ENCODE measurements at places on chromosomes 7 and 10.

GRCh38 chr7:112031689-112032088 lies 174.5 kb downstream of the DOCK4 start:
- no peak for DNase-seq

- no peak for DNase-seq
Observed at GRCh38 chr10:29860166-29860565, 199.2 kb downstream of the JCAD start.

DNA sequence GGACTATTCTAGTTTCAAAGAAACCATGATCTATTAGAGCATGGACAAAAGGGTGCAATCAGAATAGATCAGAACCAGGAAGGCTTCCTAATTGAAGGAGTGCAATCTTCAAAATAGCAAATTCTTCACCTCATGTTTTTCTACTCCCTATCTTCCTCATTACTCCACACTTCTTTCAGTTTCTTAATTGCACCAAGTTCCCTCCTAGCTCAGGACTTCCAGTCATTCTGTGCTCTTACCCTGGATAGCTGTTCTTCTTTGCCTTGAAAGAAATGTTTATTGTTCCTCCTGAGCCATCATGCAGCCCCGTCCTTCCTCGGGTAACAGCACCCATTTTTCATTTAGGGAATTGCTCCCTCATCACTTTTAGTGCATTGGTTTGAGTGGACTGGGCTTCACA lies 23.1 kb downstream of the TRPV5 start:
- DNase-seq: no peak

GRCh38 chr7:74398426-74398825 lies 55.3 kb upstream of the GTF2IRD1 start:
- DNase-seq: no peak

DNA sequence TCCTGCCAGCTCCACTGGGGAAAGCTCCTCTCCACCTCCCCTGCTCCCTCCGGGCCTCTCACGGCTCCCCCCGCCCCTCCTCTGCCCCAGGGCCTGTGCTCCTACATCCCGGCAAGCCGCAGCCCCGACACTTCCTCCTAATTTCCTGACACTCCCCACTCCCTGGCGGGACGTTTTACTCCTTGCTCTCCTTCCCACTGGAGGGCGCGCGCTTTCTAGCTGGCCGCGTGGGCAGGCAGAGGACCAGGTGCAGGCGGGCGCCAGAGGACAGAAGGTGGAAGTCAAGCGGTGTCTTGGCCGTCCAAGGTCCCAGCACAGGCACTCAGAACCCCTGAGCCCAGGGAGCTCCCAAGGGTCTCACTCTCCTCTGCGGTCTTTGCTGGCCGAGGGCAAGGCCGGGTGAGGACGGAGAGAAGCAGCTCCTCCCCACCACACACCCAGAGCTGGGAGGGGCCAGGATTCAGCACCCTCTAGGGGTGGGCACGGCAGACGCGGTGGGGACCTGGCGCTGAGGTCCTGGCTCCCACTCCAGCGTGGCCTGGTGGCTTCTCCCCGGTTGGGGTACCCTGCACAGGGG lies 19.1 kb downstream of the ADAM8 start:
- no peak for DNase-seq

DNA sequence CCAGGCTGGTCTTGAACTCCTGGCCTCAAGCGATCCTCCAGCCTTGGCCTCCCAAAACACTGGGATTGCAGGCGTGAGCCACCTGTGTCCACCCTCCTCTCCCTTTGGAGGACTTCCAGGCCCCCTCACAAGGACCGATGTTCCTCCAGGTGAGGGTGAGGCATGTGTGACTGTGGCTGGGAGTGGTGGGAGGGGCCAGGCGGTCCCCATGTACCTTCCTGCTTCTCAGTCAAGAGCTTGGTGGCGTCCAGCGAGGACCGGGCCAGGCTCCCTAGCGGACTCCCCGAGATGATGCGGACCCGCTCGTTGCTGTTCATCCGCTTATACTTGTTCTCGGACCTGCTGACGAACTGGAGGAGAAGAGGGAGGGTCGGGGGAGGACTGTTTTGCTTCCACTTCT lies 70.9 kb upstream of the GNA12 start:
- DNase-seq: no peak

GRCh38 chr7:154304231-154304630 lies 252.0 kb downstream of the DPP6 start:
- DNase-seq: no peak

- DNase-seq: no peak
Observed at GRCh38 chr10:822661-823367, 108.7 kb downstream of the LARP4B start.

DNA sequence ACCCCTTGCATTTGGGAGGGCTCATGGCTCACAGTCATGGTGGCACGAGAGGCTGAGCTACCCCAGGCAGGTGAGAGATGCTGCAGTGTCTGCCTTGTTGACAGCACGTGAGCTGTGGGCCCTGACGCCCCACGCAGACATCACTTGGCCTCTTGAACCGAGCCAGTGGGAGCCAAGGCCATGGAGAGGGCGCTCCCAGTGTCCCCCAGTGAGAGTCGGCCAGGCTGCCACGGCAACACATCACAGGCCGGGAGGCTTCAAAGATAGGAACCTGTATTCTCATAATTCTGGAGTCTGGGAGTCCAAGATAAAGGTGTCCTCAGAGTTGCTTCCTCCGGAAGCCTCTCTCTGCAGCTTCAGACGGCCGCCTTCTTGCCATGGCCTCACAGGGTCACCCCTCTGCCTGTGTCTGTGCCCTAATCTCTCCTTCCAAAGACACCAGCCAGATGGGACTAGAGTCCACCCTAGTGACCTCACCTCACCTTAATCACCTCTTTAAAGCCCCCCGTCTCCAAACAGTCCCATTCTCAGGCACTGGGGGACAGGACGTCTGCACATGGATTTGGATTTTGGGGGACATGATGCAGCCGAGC lies 119.6 kb downstream of the KLF6 start:
- no peak for DNase-seq

- no peak for DNase-seq
Observed at GRCh38 chr10:114559636-114560035, 98.4 kb downstream of the ABLIM1 start.

GRCh38 chr7:57205000-57205399 lies 72.8 kb upstream of the ZNF479 start:
- DNase-seq: no peak

DNA sequence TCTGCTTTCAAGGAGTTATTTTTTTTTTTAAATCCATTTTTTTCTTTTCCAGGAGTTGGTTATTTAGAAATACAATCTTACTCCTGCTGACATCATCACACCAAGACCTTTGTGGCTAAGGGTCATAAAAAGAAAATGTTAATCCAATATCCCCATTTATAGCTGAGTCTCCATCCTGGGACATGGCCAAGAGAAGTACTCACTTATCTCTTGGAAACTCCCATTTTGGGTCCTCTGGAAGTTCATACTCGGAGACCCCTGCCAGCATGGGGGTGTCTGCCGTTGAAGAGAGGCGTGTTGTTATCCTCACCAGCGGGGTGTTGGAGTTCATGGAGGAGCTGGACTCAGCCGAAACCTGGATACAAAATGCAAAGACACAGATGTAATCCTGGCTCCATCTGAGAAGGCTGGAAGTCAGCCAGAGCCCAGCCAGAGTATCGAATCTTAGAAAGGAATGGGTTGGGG lies 94.6 kb downstream of the FGFR2 start:
- no peak for DNase-seq

DNA sequence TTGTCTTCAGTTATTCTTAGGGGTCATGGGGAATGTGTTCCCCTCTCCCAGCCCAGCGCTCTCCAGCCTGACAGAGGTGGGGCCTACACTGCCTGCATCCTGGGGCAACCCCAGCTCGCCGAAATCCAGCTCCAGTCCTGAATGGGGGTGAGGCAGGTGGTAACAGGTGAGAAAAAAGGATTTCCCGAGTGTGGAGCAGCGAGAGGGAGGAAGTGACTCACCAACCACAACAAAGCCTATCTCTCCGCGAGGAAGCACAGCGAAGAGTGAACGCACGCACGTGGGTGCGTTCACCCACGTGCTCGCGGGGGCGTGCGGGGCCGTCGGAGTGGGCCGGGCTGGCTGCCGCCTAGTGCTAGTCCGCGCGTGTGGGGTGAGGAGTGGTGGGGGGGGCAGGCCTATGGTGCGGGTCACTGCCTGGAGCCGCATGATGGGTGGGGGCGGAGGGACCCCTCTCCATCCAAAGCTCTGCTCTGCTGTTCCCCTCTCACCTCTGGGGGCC lies 855 bp upstream of the PALD1 start:
- peak; percentile 46 for DNase-seq

GRCh38 chr10:91564508-91564907 lies 68.4 kb downstream of the PPP1R3C start:
- DNase-seq: no peak

GRCh38 chr10:106267591-106267990 lies 896.9 kb downstream of the SORCS1 start:
- no peak for DNase-seq

DNA sequence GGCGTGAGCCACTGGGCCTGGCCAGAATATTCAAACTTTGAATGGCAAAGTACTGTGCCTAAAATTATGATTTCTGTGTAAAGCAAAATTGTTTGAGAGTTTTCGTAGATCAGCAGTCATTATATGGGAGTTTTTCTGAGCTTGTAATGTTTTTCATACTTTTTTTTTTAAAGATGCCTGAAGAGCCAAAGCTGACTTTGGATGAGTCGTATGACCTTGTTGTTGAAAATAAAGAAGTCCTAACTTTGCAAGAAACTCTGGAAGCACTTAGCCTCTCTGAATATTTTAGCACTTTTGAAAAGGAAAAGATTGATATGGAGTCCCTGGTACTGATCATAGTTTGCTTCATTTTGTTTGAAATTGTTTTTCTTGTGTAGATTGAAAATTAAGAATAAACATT lies 26.7 kb downstream of the SEC23IP start:
- no peak for DNase-seq

- no peak for DNase-seq
Observed at GRCh38 chr10:122632576-122632975, 67.1 kb downstream of the C10orf120 start.

- no peak for DNase-seq
Observed at GRCh38 chr10:13705526-13706174, 118.9 kb downstream of the PRPF18 start.

DNA sequence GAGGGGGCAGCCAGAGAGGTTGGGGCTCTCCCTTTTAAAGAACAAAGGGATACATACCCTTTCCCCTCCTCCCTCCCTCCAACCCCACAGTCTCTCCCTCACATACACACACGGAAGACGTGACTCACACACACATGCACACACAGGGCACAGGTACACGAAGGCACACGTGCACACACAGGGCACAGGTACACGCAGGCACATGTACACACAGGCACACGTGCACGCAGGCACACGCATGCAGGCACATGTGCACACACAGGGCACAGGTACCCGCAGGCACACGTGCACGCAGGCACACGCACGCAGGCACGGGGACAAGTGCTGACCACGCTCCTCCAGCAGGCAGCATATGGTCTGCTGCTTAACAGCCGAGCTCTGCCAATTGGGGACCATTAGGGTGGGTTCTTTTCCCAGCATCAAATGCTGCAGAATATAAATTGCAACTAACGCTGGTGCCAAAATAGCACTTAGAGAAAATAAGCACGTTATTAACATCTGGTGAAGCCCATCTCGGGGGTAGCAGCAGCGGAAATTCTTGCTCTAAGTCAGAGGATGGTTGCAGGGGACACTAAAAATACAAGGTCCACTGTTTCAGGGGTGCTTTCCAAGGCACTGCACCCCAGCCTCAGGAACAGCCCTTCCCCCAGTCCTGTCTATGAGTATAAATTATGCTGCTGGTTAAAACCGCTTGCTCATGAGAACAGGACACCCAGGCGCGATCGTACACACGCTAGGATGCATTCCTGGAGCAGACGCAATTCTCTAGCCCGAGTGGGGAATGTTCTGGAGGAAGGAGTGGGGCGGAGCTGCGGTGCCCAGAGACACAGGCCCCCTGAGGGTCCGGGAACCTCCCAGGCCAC lies 55.2 kb upstream of the TNRC18 start:
- DNase-seq: no peak

GRCh38 chr10:95264227-95265051 lies 26.4 kb downstream of the PDLIM1 start:
- DNase-seq: no peak

DNA sequence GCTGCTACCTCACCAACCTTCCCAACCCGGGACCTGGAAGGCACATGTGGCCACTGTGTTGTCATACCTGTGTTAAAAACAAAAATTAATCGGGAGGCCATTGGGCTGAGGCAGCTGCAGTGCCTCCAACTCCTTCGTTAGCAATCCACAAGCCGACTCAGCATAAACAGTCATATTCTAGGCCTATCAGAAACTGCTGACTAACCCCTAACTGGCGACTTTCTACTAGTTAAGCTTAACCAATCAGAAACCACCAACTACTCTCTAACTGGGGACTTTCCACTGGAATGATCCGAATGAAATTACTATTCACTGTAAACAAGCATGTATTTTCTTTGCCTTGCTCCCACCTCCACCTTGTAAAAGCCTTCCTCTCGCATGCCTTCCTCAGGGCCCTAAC lies 14.1 kb upstream of the TMEM72 start:
- no peak for DNase-seq

- DNase-seq: peak; percentile 81
Observed at GRCh38 chr10:131928248-131929095, 27.7 kb downstream of the PPP2R2D start.

DNA sequence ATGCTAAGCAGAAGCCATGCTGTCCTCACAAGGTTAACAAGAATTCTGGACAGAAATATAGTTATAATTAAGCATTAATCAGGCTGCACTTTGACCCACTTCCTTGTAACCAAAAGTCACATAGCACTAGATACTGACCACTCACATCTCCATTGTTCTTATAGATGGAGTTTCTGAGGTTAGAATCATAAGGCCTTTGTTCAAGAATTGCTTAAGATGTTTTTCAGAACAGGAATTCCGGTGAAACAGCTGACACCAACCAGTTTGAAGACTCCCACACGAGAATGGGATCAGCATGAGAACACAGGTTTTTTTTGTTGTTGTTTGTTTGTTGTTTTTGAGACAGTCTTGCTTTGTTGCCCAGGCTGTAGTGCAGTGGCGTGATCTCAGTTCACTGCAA lies 488.3 kb upstream of the NRP1 start:
- no peak for DNase-seq

DNA sequence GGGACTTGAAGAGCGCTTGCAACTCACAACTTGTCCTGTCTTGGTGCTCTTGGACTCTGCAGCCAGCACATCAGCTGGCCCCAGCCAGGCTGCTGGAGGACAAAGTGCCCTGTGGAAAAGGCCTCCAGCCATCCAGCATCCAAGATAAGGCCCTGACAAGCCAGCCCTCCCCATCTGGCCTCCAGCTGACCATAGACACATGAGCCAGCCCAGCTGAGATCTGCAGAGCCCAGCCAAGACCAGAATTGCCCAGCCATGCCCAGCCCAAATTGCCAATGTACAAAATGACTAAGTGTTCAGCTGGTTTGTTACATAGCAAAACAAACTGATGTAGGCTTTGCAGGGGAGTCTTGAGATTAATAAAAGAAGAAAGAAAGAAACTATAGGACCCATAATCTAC lies 36.0 kb upstream of the FRMD4A start:
- no peak for DNase-seq

- peak; percentile 23 for DNase-seq
Observed at GRCh38 chr7:143299840-143300239, 11.7 kb downstream of the CASP2 start.

DNA sequence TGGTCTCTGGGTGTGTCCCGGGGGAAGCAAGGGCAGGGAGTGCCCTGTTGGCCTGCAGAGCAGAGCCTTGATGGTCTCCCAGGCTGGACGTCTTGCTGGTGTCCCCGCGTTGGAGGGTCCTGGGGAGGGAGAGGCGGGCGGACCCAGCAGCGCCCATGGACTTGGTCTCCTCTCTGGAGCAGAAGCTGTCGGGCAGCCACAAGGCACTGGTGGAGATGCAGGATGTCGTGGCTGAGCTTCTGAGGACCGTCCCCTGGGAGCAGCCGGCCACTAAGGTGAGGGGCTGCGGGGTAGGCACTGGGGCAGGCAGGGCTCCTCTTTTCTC lies 20.9 kb downstream of the TTYH3 start:
- no peak for DNase-seq

- DNase-seq: no peak
Observed at GRCh38 chr10:102431452-102432124, 786 bp downstream of the CUEDC2 start.

Data from stimulated activated naive B cell treated with anti-CD40 and anti-IgM and Interleukin-4, amounts not matched to agents 10 μg/mL and 1 μg/mL and 100 μg/mL, for 72 hours (primary cell).